ENCODE measurements at places on chromosomes 12 and 14.

GRCh38 chr14:73250781-73251500, 13.6 kb downstream of the PAPLN start:
- no peak for DNase-seq

DNA sequence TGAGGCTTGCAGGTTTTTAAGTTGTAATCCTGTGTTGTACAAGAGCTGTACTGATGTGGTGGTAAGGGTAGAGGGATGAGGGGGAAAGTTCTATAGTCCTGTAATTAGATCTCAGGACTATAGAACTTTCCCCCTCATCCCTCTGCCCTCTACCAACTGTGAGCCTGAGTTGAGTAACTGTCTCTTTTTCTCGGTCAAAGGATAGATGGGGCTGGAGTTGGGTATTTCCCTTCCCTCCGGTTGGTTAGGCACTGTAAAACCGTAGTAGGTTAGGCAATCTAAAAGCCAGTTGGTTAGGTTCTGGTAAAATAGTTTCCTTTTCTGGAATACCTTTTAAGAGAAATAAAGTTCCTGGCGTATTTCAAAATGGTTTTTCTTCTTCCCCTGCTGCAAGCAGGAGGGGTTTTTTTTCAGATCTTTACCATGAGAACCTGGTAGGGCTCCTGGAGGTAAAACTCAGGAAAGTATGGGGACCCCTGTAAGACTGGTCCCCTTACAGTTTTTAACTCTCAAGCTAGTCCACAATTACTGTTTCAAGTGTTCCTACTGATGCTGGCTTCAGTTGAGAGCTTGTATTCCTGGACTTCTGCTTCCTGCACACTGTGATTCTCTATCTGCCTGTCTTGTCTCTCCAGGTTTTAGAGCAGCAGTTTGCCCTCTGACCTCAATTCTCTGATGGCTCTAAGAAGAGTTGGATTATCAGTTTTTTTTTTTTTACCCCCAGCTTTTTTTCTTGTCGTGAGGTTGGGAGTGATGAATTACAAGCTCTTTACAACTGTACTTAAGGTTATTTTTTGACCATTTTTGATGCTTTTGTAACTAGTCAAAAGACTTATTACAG, 58.7 kb downstream of the FUT8 start:
- DNase-seq, result no peak

GRCh38 chr14:78985668-78986381, 815.7 kb downstream of the NRXN3 start:
- no peak for DNase-seq

DNA sequence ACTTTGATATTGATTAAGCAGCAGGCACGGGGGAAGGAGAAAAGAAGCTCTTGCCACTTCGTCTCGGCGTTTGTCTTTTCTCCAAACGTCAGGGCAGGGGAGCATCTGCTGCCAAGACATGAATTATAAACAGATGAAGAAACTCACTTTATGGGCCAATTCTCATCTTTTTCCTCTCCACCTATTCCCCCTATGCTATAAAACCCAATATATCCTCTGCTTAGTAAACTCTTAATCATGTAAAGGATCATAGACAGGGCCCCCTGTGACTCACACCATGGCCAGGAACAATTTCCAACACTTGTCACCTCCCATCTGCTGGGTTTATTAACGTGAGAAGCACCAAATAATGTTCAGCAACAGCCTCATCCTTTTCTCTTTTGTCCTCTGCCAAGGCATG, 1092.1 kb upstream of the TMEM132C start:
- DNase-seq, result no peak

GRCh38 chr12:131833896-131834641, 5.9 kb downstream of the MMP17 start:
- DNase-seq, result no peak

DNA sequence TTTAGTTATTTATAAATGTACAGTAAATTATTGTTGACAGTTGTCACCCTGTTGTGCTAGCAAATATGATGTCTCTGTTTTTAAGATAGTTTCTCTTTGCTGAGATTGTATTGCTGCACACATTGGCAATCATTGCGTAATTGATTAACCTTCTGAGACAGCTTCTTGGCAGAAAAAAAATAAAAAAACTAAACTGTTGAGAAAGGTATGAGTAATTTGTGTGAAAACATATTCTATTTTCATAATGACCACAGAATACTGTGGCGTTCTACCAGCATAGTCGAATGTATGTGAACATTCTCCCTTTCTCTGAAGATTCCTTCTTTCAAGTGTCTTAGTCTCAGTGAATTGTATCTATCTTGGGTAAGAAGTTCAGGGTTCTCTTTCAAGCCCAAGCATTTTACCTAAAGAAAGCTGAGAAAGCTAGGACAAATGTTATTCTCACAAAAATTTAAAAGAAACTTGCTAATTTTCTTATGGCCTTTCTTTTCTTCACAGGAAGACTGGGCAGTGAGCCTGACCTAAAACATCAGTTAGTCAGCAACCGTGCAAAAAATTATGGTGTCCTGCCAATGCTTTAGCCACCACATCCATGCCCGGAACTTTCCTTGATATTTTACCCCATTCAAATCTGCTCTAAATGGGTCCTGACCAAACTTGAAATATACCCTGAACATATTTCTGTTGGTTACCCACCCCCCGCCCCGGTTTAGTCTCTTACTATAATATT, 69.0 kb upstream of the REP15 start:
- DNase-seq, result no peak

DNA sequence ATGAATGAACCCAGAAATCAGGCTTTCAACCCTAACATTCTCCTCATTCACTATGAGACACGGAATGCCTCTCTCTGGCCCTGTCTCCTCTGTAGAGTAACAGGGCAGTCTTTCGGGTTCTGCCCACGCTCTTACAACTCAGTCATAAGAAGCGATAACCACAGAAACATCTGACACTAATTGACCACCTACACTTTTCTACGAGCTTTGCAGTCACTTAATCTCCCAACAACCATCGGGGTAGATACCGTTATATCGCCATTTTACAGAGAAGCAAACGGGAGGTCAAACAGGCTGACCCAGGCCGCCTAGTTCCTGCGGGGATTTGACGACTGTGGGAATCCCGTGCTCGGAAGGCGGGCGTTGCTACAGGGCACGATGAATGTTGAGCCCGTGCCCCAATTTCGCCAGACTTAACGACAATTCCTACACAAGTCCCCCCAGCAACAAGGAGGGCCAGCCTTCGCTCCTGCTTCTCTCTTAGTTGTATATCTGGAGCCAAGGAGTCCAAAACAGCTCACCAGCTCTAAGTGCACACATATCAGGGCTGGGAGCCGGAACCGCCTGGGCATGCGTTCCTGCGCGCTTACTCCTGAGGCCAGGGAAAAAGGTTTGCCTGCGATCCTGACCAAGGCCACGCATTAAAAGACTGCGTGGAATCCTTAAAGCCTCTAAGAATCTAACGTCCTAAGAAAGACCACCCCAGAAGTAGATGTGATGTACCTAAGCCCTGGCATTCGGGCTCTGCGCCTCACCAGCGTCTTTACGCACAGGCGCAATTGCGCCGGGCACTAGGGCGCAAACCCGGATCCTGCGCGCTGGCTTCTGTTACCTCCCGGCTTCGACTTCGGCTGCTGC, 38.7 kb upstream of the TBX5 start:
- DNase-seq, result no peak

- DNase-seq, result no peak
Measured at GRCh38 chr14:83257466-83258439, 1724.1 kb upstream of the SEL1L start.

- DNase-seq, result no peak
Measured at GRCh38 chr12:113191227-113191626, 5.7 kb downstream of the RITA1 start.

GRCh38 chr12:14988035-14988434, 15.2 kb downstream of the PDE6H start:
- no peak for DNase-seq

DNA sequence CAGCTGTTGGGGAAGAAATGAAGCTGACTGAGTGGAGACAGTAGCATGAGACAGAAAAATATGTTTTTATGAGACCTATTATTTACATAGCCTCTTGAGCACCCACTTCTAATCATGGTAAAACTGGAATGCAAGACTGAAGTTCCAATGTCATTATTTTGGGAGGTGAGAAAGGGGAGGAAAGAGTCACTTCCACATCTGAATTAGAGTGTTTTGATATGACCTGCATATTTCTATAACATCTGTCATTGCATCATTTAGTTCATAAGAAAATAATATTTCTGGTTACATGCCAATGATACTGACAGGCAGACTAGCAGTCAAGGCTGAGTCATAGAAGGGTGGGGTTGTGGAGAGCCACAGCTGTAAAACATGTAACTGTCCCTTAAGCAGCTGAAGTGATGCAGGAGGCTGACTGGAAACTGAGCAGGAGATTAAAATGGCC, 26.7 kb downstream of the NTN4 start:
- DNase-seq, result no peak

- DNase-seq, result no peak
Measured at GRCh38 chr12:64412459-64412858, 8.3 kb downstream of the XPOT start.

DNA sequence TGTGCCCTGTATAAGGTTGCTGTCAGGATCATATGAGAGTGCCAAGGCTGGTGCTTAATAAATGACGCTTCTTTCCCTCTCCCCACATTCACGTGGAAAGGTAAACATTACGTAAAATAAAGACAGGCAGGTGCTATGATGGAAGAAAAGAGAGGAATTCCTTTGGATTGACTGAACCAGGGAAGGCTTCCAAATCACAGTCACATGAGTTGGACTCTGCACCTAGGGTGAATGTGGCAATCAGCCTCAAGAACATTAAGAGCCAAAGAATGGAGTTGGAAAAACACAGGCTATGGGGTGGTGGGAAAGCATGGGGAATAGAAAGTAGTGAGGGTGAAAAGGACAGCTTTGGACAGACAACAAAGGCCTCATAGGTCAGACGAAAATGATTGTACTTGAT, 473.1 kb downstream of the VRK1 start:
- no peak for DNase-seq

GRCh38 chr12:71865166-71865713, 25.7 kb downstream of the TBC1D15 start:
- no peak for DNase-seq

DNA sequence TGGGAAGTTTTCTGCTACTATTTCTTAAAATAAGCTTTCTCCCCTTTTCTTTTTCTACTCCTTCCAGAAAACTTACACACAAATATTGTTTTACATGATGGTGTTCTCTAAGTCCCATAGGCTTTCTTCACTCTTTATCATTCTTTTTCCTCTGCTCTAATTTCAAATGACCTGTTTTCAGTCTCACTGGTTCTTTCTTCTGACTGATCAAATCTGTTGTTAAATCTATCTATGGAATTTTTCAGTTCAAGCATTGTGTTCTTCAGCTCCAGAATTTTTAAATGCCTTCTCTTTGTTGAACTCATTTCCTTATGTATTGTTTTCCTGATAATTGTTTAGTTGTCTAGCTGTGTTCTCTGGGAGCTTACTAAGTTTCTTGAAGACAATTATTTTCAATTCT, 29.5 kb upstream of the CNOT2 start:
- DNase-seq, result no peak

DNA sequence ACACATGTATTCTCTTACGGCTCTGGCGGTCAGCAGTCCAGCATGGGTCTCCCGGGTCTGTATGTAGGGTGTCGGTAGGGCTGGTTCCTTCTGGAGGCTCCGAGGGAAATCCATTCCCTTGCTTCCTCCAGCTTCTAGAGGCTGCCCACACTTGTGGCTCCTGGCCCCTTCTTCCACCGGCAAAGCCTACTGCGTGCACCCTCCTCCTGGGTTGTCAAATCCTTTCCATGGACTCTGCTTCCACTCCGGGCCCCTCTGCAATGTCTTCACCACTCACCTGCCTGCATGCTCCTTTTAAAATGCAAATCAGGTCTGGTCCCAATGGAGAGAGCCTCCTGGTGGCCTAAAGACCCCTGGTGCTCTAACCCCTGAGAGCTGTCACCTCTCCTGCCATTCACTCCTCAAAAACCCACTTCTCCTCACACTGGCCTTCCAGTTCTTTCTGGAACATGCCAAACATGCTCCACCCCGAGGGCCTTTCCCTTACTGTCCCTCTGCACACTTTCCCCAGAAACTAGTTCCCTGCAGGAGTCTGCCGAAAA, 108.5 kb downstream of the DICER1 start:
- no peak for DNase-seq

- no peak for DNase-seq
Measured at GRCh38 chr12:100473716-100474150, at the start of gene NR1H4. NR1H4 (plus strand) TSS chr12:100473866; CDS start chr12:100493324, 19,458 bp downstream.

GRCh38 chr12:96431067-96431466, 30.8 kb upstream of the CDK17 start:
- no peak for DNase-seq

GRCh38 chr12:123990511-123990910, 17.5 kb downstream of the ZNF664 start:
- no peak for DNase-seq

DNA sequence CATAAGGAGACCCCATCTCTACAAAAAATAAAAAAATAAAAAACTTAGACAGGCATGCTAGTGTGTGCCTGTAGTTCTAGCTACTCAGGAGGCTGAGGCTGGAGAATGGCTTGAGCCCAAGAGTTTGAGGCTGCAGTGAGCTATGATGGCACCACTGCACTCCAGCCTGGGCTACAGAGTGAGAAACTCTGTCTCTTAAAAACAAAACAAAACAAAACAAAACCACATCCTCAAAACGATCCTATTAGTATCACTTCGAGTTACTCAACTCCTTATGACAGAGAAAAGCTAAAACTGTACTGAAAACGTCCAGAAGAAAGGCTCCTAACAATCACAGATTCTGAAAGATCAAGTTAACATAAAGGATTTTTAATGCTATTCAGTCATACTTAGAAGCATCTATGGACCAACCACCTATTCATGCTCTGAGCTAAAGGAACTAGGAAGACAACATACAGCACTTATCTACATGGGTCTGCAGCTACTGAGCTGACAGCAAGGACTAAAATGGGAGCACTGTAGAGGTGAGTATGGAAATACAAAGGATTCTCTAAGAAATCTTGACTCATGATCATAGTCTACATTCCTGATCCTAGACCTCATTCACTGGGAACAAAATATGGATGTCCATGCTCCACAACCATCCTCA, 75.3 kb upstream of the DUSP6 start:
- DNase-seq, result no peak

DNA sequence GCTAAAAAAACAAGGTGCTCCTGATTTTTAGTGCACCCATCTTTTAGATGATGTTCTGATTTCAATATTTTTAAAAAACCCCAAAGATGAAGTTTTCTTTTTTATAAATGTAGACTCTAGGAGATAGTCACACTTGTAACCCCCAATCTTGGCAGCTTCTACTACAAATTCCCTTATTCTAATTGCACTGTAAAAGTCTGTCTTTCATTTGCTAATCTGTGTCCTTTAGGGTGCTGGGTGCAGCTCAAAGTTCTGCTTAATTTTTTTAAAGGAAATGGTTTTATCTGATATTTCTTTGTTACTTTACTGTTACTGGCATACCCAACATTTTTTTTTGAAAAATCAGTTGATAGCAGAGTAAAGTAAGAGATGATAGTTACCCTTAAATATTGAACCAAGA, 172.0 kb downstream of the TRHDE start:
- DNase-seq, result no peak

Data from activated T-cell treated with anti-CD3 and anti-CD28 coated beads for 4 hours (primary cell).